A549 treated with Hydrocortisone at 1 μM for 4 hours (cell line): ENCODE measurements at places on chromosomes 2 and 18. TPM values are rescaled to one million over a fixed set of nuclear protein-coding genes. Genes with fewer than 3 reads are reported as not detected.

Gene ACVR1C
- 0.02 to 0.05 TPM in 2 of 5 replicates, not detected in the others for total RNA-seq

Gene CDK5R2
- total RNA-seq = 4.4 to 6.8 TPM (median 6.5 TPM) in 5 replicates

Gene RAX
- 0.05 TPM in 1 of 5 replicates, not detected in the others for total RNA-seq

Gene BZW1
- 358 to 773 TPM (median 439 TPM) in 5 replicates for total RNA-seq

Gene DAW1
- total RNA-seq = 2.2 to 3.2 TPM (median 2.7 TPM) in 5 replicates

Gene C1GALT1C1L
- total RNA-seq = 2.3 to 2.7 TPM (median 2.6 TPM) in 5 replicates

Gene KCNF1
- 21.4 to 40.2 TPM (median 30.3 TPM) in 5 replicates for total RNA-seq

Gene COLEC12
- total RNA-seq = 0.03 to 0.08 TPM (median 0.06 TPM) in 5 replicates
